ENCODE measurements at places on chromosomes 7 and 10. TPM values are rescaled to one million over a fixed set of nuclear protein-coding genes. Genes with fewer than 3 reads are reported as not detected.

SGPL1 gene
- total RNA-seq = 44.2 TPM

UCMA gene
- total RNA-seq = not detected

SH3PXD2A gene
- total RNA-seq = 40.2 TPM

DNA sequence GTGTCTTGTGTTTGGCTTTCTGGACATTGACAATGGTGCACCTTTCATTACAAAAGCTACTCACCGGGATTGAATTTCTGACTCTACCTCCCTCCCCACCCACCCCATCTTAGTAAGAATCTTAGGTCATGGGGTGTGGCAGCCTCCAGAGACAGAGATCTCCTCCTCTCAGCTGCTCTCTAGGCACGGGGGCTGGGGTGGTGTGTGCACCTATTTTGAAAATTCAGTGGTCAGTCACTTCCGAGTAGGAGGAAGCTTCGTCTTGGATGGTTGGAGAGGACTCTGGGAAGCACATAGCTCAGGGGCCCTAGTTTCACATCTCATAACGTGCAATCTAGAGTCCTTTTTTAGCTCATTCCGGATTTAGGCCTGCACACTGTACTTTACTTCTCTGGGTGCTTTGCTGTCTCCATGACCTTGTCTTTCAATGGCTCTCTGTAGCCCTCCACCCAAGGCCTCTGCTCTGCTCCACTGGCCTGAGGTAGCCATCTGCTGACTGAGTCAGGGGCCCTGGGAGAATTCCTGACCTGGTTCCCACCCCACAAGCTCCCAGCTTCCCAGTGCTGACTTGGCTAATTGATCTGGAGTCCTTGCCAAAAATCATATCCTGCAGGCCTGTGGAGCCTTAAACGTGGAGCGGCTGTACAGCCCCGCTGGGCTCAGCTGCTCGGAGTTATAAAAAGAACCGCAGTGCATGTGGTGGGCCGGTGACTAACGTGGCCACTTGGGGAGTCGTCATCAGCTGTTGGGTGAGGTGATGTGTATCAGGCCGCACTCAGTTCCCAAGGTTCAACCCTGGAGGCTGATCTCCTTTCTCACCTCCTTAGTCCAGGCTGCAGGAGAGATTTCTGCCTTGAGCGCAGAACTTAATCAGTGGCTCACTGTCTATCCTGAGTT lies 19.3 kb upstream of the ADAMTS14 start:
- no peak for DNase-seq

DNA sequence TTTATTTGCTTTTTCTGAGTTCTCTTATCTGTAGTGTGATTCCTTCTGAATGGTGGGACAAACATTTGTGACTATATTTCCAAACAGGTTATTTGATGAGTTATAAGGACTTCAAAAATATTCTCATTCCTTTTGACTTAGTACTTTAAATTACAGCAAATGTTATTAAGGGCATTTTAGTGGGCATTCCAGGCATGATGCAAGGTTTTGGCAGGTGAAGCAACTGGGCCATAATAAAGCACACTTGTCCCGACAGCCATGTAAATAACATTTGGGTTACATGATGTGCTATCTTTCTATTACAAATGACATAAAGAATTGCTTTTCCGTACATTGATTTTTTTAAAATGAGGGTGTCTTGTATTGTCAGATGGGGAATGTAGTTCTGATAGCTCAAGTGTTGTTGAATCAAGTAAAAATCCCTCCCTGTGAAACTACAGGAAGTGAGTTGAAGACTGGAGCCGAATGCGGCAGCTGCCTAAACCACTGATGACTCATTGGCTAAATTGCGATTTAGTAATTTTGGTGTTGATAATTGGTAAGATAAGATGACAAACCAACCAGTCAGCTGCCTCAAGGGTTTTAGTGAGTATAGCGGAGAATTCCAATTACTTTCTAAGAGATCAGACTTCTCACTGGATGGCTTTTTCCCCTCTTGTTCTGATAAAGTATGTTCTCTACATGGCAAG lies 231.3 kb upstream of the NPY start:
- no peak for DNase-seq

GRCh38 chr10:26755443-26755903 lies 58.0 kb downstream of the PDSS1 start:
- DNase-seq = no peak

DNA sequence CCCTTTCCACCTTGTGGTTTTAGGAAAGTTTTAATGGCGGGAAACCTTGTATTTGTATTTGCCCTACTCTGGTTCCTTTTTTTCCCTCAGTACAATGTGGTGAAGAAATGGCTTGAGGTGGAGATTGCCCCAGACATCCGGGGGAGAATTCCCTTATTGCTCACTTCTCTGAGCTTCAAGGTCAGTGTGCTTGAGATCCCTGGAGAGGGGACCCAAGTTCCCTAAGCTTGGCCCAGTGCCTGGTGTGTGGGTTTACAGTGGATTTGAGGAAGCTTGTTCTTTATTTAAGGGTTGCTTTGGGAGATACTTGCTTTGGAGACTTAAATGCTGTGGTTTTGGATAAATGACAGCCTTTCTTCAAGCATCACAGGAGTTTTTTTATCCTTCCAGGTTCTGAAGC lies 18.3 kb downstream of the CALHM2 start:
- DNase-seq = no peak

- no peak for DNase-seq
Measured at GRCh38 chr7:84666651-84667050, 472.1 kb upstream of the SEMA3A start.

DNA sequence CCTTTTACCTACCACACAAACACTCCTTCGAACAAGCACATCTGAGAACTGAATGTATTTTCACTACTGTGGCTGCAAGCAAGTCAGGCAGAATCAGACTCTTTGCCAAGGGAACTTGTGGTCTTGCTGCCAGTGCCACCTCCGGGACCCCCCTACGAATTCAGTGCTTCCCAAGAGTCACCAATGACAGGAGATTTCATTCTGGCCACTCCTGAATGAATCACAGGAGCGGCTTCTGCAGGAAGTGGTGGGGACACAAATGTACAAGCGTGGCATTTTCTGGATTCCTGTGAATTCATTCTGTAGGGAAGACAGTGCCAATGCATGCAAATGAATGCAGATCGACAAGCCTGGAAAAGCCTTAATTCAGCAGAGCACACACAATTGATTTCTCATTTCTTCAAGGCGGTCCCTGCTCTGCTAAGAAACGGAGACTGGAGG lies 161.2 kb downstream of the CAMK1D start:
- DNase-seq = no peak
